ENCODE measurements at places on chromosomes 16 and 17.

- DNase-seq: peak; percentile 53
These were observed 7.8 kb downstream of the PMP22 start for GRCh38 chr17:15257258-15257788.

GRCh38 chr16:366476-366875 lies 3.9 kb downstream of the MRPL28 start:
- DNase-seq: no peak

GRCh38 chr17:42287977-42288802 lies at the start of gene STAT5A:
STAT5A (plus strand) TSS chr17:42288498; CDS start chr17:42289412, 914 bp downstream.
- DNase-seq: no peak

GRCh38 chr17:35763767-35764122 lies 3.1 kb downstream of the C17orf50 start:
- DNase-seq: no peak

DNA sequence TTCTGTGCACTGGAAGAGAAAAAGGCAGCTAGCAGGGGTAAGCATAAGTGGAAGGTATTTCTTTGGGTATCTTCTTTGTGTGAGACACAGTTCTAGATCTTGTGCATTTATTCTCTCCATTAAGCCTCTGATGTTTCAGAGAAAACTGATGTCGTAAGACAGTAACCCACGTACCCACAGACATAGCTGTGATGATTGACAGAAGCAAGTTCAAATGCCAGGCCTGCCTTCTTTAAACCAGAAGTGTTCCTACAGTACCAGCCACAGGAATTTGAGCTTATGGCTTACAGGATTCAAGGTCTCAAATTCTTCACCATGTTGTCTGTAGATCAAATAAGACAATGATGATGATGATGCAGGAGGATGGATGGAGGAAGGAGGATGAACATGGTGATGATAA lies 161.4 kb upstream of the KCNJ16 start:
- DNase-seq: no peak

GRCh38 chr17:31475378-31476162 lies 84.1 kb downstream of the RAB11FIP4 start:
- no peak for DNase-seq

- DNase-seq: no peak
These were observed 220.3 kb downstream of the PRKCA start for GRCh38 chr17:66522591-66523272.

DNA sequence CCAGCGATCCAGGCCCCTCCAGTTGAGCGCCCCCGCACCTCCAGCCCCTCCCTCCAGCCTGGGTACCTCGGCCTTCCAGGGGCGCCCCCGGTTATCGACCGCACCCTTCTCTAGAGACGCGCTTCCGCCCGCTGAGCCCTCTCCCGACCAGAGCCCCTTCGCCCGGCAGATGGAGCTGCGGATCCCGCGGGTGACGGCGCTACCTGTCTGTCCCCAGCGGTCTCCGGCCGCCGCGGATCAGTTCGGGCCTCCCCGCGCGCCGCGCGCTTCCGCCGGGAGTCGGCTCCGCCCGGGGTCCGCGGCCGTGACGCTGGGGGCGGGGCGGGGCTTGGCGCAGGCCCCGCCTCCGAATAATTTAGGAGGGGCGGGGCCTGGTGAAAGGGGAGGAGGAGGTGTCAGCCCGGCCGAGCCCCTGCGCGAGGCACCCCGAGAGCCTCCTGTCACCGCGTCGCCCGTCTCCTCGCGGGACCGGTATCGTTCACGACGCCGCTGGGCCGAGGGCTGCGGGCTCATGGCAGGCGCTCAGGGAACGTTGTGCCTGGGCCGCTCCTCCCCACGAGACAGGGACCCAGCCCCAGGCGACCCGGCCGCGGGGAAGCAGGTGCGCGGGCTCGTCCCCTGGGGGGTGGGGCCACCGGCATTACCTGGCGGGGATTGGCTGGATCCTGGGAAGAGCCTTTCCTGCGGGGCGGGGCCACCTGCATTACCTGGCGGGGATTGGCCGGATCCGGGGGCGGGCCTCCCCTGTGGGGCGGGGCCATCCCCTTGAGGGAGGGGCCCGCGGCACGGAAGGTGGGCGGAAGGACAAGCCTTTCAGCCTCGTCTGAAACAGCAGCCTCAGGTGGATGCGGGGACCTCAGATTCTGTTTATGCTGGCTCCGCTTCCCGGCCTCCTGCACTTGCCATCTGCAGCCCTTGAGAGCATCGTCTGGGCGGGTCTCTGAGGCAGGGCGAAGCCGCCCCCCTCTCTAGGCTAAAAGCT lies at the start of gene SPATA2L:
SPATA2L (minus strand) TSS at position 281 of the 982 bp plus-strand sequence. CDS start 473 bp downstream, outside the sequence.
- peak; percentile 32 for DNase-seq

GRCh38 chr17:67689534-67690177 lies 28.1 kb upstream of the NOL11 start:
- DNase-seq: peak; percentile 22

- no peak for DNase-seq
These were observed 82.6 kb downstream of the HIC1 start for GRCh38 chr17:2137342-2138098.

GRCh38 chr17:81398176-81398831 lies 3.0 kb downstream of the BAHCC1 start:
- DNase-seq: no peak

DNA sequence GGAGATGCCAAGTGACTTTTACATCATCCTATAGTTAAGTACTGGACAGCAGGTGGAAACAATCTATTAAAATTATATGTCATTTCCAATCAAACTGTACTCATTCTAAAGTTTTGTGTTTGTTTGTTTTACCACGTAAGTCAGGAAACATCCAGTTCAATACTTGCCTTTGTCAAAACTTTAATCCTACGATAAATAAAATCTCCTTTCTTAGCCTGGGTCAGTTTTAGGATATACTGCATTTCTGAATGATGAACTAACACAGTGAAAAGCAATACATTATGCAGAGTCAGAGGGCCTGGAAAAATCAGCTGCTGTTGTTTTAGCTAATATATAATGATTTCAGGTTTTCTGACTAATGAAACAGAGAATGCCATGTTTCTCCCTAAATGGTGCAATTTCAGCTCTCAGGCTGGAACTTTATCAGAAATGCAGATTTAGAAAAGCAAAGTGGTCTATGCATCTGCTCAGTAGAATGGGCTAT lies 756.4 kb downstream of the CDH11 start:
- no peak for DNase-seq

DNA sequence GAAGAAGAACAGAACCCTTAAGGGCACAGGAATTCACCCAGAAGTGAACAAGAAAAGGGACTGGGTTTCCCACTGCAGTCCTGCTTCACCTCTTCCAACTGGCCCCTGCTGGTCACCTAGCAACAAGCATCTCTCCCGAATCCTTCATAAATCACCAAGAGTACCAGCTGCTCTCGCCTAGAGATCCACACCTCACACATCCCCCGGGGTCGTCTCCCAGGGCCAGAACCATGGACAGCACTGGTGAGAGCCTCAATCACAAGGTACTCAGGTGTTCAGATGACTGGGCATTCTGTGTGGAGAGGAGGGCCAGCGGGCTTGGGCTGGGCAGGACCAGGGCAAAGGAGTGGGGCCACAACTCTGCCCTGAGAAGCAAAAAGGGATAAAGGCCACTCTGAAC lies 65.9 kb downstream of the CCT6B start:
- DNase-seq: no peak

GRCh38 chr17:74150428-74151025 lies 53.0 kb upstream of the RPL38 start:
- DNase-seq: no peak

DNA sequence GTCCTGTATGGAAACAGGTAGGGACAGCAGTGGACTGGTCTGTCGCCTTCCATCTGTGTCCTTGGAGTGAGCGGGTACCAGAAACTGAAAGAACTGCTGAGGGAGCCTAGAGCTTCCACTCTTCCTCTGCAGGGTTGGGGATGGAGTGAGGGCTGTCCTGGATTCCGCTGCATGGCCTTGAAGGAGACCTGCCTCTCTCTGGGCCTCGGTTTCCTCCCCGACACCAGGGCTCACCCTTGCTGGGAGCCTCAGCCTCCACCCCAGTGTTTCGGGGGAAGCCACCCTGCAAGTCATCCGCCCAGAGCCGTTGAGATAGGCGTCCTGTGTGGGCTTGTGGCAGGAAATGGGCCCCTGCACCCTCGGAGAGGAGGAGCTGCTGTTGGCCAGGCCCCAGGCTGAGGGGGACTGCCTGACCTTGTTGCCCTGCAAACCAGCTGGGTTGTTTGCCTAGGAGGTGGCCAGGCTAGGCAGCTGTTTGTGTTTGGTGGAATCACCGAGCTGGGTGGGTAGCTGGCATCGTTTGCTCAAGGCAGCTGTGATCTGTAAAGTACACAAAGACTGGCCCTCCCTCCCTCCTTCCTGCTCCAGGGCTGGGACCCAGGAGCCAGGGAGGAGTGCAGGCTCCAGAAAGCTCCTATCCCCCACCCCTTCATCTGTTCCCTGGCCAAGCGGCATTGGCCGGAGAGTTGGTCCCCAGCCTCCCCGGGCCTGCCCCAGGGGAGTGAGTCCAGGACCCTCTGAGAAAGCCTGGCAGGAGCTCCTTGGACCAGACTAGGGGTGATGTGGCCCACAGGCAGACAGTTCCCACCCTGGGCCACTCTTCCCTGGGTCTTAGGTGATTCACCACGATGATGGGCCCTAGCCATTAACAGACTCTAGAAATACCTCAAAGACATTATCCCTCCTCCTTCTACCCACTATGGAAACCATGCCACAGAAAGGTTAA lies 1.3 kb downstream of the RAB37 start:
- no peak for DNase-seq

GRCh38 chr16:89093602-89094251 lies at the start of gene ACSF3:
ACSF3 (plus strand) TSS chr16:89093852; CDS start chr16:89100682, 6,830 bp downstream.
- DNase-seq: no peak

DNA sequence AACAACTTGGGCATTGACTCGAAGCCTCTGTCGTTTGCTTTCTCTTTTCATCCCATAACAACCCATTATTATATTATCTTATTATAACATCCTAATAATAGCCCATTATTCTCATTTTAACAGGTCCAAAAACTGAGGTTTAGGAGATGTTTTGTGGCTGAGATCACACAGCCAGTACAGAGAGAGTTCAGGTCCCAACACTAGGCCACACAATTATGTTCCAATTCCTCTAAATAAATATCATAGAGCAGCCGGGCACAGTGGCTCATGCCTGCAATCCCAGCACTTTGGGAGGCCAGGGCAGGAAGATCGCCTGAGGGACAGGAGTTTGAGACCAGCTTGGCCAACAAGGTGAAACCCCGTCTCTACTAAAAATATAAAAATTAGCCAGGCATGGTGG lies 40.3 kb upstream of the KIFC3 start:
- DNase-seq: no peak

DNA sequence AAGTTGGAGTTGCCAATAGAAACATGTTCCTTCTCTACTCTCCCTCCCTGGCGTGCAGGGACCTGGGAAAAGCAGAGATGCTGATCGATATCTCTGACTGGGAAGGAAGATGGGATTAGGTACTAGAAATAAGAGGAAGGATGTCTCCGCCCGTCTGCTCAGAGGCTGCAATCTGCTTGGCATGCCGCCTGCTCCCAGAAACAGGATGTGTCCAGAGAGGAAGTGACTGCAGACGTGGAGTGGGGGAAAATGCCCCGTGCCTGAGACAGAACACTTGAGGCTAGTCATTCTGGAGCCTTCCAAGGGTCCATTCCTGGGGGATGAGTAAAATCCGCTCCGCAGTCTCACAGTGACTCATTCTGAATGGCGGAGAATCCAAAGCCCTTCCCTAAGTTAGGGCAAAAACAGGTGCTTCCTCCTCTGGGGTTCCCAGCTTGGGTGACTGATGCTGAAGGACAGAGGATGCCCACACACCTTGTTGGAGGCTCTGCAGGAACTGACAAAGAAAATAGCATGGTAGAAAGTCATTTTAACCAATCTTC lies 45.0 kb upstream of the SMURF2 start:
- peak; percentile 92 for DNase-seq

DNA sequence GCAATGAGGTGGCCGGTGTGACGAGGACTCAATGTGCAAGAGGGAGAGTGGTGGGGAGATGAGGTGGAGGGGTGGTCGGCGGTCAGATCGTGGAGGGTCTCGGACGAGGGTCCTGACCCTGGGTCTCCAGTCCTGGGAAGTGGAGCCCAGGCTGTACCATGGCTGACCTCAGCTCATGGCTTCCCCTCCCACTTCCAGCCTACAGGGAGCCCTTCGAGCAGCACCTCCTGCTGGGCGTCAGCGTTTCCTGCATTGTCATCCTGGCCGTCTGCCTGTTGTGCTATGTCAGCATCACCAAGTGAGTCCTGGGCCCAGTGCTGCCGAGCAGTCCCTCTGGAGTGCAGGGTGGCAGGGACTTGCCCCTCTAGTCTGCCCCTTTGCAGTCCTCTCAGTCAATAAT lies 41.8 kb downstream of the IL4R start:
- no peak for DNase-seq

DNA sequence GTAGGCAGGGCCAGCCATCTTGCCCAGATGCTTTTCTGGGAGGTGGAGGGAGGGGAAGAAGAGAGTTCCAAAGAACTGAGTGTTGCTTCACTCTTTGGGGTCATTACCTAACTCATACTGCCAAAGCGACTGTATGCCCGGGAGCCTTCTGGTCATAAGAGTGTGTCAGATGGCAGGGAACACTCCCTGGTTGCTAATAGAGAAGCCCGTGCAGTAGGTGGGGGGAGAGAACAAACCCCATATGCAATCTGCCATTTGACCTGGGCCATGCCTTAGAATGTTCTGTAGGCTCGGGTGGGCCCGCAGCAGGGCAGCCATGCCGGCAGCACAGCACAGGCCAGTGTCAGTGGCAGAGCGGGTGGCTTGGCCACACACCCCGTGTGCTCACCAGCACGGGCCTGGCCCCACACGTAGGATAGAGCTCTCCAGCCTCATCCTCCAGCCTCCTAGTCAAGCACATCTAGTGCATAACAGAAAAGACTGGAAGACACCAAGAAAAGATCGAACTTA lies 120.5 kb downstream of the SOCS1 start:
- DNase-seq: no peak

DNA sequence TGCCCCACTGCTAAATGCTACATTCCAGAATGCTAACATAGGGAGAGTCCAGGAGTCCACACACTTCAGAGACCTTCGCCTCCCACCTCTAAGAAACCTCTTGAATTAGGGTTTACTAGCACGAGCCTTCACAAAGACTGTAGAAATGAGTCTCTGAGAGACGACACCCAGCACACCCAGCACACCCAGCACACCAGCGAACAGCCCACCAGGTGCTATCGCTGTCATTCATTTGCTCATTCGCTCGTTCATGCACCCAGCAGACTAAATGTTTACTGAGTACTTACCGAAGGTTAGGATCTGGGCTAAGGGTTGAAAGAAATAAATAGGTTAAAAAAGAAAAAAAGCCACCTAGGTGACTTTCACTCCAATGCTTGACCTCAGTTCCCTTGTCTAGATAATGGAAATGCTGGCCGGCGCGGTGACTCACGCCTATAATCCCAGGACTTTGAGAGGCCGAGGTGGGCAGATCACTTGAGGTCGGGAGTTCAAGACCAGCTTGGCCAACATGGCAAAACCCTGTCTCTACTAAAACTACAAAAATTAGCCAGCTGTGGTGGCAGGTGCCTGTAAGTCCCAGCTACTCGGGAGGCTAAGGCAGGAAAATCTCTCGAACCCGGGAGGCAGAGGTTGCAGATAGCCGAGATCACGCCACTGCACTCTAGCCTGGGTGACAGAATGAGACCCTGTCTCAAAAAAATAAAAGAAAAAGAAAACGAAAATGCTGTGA lies 100.8 kb downstream of the ADCY9 start:
- DNase-seq: no peak

GRCh38 chr16:56915336-56916119 lies 16.4 kb upstream of the HERPUD1 start:
- no peak for DNase-seq

GRCh38 chr16:359067-359763 lies 6.7 kb upstream of the AXIN1 start:
- no peak for DNase-seq

- no peak for DNase-seq
These were observed 4.2 kb upstream of the TMEM132E start for GRCh38 chr17:34575182-34575581.

All from Panc1 (cell line).